Globus pallidus (tissue), 1 donor: ENCODE measurements at places on chromosomes 5 and 9.

- DNase-seq, result no peak
Observed at GRCh38 chr9:92181296-92181695, 66.1 kb upstream of the SPTLC1 start.

GRCh38 chr5:73446631-73447529 lies 1.7 kb downstream of the FOXD1 start:
- no peak for DNase-seq

DNA sequence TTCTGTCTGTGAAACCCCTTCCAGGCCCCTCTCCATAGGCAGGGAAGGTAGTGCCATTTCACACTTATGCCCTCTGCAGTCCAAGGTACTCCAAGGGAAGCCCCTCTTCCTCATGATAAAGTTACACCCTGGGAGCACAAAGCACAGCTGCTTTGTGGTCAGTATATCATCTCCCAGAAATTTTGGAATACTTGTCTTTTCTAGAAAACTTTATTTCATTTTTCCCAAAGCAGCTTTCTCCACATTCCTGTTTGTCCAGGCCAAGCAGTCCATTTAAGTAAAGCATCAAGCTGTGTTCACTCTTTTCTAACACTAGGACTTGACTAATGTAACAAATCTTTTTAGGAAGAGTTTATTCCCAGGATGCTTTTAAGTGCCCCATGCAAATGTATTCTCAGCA lies 371.8 kb upstream of the RGMB start:
- DNase-seq, result no peak

GRCh38 chr5:130871346-130872086 lies 293.5 kb downstream of the HINT1 start:
- no peak for DNase-seq

GRCh38 chr9:111662576-111663300 lies 1.3 kb downstream of the GNG10 start:
- no peak for DNase-seq

DNA sequence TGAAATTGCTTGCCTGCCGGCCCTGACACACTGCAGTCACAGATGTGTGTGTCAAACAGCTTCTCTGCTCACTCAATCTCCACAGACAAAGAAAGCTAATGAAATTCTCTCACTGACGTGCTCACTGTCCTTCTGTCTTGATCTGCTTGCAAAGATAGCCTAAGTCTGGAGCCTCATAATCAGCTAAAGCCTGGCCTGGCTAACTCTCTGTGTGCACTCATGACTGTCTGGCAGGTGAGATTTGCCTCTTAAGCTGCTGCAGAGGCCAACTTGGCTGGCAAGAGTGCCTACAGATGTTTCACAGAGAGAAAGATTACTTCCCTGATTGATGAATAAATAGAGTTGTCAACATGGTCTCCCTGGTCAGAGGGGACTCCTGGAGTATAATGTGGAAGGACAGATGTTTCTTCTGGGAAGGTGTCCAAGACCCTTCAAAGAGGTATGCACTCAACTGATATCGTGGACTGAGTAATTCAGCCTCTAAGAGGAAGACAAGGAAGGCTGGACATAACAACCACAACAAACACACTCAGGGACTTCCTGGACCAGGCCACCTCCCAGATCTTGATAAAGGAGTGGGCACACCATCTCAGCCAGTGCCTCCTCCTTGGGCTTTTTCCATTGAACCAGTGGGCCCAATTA lies 362.0 kb downstream of the SPOCK1 start:
- no peak for DNase-seq
